Amygdala (tissue), 56 donors: ENCODE measurements at places on chromosomes 1 and 21.

DNA sequence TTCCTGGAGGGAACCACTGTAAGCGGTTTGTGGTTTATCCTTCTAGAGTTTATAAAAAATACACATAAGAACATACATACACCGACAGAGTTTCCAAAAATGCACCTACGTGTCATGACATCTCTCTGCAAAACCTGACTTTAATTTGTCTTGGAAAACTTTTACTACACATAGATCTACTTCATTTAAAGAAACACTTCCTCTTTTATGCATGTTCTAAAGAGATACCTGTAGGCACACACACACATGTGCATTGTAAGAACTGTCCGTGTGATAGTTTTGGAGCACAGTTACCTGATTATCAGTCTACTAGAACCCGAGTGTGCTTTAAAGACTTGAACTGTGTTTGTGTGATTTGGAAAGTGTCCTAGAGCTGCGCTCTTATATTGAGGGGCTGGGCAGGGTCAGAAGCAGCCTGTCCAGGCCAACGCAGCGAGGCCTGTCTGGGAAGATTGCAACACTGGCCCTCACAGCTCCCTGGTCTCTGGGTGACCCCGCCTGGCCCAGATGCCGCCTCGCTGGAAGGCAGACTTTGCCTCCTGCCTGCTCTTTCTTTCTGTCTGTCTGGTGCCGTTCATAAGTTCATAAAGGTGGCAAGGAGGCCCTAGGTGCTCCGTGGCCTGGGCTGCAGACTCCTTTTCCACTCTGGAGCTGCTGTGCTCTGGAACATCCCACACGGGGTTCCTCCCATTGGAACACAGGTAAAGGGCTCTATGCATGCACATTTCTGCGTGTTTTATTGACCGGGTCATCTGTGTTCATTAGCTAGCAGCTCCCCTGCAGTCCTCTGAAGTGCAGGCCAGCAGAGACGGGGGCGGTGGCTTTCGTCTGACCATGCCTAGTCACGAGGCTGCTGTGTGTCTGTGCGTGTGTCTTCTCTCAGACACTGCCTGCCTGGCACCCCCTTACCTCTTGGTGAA is 46.3 kb downstream of the AGPAT3 start:
- no peak for DNase-seq

DNA sequence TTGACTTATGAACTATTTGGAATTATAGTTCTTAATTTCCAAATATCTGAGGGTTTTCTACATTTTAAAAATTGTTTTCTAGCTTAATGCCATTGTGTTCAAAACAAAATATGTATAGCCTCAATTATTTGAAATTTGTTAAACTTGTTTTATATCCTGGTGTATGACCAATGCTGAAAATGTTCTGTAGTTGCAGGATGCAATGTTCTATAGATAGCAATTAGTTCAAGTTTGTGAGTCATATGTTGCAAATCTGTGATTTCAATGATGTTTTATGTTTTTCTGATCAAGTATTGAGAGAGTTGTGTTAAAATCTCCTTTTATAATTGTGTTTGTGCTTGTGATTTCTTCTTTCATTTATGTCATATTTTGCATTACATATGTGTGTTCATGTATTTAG is 517.5 kb downstream of the ADGRL2 start:
- DNase-seq: no peak

DNA sequence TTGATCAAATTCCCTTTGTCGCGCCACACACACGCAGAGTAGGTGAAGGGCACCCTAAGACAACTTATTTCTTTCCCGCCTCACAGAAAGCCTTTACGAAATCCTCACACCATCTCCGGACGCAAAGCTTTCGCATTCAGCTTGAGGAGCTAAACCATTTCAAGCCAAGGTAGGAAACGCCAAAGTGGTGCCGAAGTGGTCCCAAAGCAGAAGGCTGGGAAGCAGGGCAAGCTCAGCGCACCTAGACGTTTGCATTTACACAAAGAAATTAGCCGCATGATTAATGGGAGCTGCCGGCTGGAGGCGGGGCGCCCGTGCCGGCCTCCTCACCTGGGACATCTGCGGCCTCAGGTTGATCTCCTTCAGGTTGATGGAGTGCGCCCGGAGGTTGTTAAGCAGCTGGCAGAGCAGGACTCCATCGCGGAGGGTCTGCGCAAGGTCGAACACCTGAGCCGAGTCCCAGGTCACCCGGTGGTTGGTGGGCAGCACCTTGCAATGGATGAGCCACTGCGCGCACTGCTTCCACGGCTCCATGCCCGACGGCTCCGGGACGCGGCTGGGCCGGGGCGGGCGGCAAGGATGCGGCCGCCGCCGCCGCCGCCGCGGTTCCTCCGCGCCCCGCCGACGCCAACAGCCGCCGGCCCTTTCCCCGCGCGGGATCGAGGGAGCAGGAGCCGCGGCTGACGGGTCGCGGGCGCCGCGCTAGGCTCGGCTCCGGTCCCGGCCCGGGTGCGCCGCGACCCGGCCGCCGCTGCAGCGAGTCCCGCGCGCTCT is 457 bp downstream of the VAV3 start:
- peak; percentile 20 for DNase-seq

DNA sequence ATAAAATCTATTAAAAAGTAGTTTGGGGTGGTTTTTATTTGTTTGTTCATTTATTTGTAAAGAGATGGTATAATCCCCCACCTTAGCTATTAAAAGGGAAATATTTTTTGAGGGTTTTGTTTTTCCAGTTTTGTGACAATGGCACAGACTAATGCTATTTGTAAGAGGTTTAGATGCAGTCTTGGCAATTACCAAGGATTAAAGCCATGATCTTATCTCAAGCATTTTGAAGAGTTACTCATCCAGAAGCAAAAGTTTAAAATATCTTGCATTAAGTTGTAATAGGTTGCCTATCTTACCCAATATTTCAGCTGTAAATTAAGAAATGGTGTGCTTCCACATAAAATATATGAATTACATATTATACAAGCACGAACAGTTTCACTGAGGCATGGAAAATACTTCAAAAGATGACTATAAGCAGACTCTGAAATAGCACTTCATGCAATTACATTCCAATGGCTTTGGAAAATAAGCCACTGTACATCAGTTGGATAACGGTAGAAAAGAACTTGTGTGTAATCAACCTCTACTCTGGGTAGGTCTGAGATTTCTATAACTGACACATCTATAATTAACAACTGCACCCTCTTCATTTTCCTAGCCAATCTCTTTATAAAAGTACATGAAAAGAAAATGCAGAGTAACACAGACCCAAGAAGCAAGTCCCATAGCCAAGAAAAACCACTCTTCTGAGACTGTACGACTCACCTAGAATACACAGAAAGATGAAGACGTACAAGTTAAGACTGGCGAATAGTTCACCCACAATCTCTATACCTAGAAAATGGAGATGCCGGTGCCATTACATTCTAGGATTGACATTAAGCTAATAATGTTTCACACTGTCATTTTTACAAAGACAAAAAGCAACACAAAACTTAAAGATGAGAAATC is 95.2 kb downstream of the PTPN14 start:
- no peak for DNase-seq

DNA sequence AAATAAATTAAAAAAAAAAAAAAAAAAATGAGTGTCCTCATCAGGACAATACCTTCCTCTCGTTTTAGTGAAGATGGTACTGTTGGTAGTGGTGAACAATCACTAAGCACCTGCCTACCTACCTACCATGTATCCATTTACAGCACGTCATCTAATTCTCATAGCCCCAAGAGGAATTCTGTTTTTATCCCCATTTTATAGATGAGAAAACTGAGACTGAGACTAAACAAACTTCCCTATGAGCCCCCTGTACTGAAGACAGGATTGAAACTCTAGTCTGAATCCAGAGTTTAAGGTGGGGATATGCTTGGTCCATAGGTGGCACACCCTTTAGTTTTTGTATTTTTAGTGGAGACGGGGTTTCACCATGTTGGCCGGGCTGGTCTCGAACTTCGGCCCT is 17.3 kb upstream of the THEMIS2 start:
- no peak for DNase-seq

- DNase-seq: no peak
Observed at GRCh38 chr1:3422638-3423037, 31.8 kb upstream of the ARHGEF16 start.

- peak; percentile 73 for DNase-seq
Observed at GRCh38 chr1:207797229-207797973, 45.5 kb downstream of the CD46 start.

DNA sequence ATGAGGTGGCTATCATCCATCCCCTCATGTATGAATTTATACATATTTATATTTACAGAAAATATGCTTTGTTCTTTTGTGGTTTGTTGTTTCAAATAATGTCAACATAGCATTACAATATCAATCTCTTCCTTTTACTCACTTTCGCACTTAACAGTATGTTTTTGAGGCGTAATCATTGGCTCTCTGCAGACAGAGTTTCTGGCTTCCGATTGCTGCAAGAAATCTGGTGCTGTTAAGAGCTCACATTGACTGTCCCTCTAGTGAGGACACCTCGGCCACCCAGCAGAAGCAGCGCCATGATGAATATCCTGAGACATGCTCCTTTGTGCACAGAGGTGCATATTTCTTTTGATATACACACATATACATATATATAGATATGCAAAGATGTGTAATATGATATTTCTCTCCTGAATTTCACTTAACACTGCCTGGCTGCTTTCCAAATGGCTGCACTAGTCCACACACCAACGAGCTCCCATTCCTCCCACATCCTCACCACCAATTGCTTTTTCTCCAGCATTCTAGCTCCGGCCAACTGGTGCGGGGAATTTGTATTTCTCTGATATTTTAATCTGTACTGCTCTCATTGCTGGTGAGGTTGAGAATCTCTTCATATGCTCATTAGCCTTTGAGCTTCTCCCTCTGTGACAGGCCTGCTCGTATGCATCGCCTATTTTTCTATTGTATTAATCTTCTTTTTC is 248.4 kb downstream of the SIPA1L2 start:
- DNase-seq: no peak

- no peak for DNase-seq
Observed at GRCh38 chr1:227260433-227260832, 57.9 kb downstream of the CDC42BPA start.
